ENCODE measurements at places on chromosomes 13 and 19.

DNA sequence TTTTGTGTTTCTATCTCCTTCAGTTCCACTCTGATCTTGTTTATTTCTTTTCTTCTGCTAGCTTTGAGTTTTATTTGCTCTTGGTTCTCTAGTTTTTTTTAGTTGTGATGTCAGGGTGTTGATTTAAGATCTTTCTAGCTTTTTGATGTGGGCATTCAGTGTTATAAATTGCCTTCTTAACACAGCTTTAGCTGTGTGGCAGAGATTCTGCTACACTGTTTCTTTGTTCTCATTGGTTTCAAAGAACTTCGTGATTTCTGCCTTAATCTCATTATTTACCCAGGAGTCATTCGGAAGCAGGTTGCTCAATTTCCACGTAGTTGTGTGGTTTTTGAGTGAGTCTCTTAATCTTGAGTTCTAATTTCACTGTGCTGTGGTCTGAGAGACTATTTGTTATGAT lies 251.7 kb upstream of the HTR2A start:
- no peak for DNase-seq

- DNase-seq: no peak
Measured at GRCh38 chr13:68923995-68924394, 1183.6 kb upstream of the ATXN8OS start.

DNA sequence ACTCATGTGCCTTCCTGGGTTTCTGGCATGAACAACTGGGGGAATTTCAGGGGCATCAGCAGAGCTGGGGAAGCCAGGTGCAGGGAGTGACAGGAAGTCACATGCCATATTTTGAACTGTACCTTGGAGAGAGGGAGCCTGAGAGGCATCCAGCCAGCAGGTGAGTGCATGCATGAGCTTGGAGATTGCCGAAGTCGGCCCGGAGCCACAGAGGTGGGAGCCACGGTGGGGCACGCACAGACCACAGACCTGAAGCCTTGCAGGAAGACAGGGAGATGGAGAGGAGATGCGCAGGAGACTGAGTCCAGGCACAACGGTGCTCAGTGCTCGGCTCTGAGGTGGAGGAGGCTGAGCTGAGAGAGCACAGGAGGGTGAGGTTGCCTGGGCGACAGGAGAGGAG lies 55.1 kb downstream of the CDADC1 start:
- no peak for DNase-seq

DNA sequence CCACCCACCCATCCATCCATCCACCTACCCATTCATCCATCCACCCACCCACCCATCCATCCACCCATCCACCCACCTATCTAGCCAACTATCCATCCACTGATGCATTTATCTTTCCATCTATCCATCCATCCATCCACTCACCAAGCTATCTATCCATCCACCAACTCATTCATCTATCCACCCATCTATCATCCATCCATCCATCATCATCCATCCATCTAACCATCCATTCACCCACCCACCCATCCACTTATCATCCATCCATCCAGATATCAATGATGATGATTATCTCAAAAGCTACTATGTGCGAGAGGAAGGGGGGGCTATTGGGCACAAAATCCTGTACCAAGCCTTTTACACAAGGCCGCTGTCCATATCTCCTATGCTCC lies 5.5 kb downstream of the YIF1B start:
- DNase-seq: no peak

DNA sequence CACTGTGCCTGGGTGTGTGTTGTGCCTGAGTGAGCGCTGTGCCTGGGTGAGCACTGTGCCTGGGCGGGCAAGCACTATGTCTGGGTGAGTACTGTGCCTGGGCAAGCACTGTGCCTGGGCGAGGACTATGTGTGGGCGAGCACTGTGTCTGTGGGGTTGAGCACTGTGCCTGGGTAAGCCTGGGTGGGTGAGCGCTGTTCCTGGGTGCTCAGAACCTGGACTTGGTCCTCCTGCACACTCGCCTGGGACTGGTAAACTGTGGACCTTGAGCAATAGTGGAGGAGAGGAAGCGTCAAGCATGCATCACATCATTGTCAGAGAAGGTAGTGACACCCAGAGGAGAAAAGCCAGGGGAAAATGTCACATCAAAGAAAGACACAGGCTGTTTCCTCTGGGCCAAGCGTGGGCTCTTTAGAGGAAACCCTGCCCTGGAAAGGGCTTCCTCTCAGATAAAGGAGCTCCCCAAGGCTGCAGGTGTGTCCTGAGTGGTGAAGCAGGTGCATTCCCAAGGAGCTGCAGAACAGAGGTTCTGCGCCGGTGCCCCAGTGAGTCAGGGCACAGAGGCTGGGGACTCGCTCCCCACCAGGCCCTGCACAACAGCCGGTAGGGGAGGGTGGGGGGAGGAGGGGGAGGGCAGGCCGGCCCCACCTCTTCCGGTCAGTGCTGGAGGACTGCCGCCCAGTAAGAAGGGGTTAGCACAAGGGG lies 141.2 kb downstream of the TEX29 start:
- no peak for DNase-seq

- DNase-seq: no peak
Measured at GRCh38 chr13:77377016-77377415, 50.1 kb upstream of the MYCBP2 start.

DNA sequence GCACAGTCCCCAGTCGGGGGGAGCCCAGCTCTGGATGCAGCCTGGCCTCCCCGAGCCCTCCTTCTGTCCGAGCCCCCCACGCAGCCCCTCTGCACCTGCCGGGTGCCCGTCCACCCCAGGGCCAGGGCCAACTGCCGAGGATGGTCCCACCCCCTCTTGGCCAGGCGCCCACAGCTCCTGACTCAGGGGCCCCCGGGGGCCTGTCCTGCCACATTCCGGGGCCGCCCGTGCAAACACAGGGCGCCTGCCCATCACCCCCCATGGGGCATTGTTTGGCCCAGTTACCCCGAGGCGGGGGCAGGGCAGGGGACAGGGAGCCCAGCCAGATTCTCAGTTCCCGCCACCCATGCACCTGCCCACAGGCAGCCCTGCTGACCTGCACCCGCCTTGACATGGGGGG lies 5.3 kb upstream of the TCF3 start:
- no peak for DNase-seq

GRCh38 chr19:9362905-9363304 lies at the start of gene ZNF177:
Gene ZNF177 (plus strand): TSS chr19:9363013. CDS start chr19:9378312, 15,299 bp downstream.
- DNase-seq: no peak

DNA sequence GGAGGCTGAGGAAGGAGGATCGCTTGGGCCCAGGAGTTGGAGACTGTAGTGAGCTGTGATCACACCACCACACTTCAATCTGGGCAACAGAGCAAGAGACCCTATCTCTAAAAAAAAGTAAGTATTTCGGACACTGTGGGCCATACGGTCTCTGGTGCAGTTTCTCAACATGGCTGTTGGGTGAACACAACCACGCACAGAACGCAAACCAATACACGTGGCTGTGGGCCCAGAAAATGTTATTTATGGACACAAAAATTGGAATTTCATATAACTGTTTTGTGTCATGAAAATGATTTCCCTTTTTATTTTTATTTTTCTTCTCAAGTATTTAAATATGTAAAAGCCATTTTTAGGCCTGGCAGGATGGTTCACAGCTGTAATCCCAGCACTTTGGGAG lies 19.5 kb downstream of the LDLR start:
- no peak for DNase-seq

DNA sequence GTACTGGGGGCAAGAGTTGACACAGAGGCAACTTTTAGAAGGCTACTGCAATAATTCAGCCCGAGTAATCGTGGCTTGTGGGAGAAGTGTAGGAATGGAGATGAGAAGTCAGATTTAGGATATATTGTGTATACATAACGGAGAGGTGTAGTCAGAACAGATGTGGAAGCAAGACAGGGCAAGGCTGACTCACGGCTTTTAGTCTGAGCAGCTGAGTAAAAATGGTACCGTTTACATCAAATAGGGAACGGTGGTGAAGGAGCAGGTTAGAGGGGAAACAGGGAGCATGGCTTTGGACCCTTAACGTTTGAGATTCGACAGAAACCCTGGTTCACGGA lies 796 bp upstream of the LSM14A start:
- DNase-seq: no peak

DNA sequence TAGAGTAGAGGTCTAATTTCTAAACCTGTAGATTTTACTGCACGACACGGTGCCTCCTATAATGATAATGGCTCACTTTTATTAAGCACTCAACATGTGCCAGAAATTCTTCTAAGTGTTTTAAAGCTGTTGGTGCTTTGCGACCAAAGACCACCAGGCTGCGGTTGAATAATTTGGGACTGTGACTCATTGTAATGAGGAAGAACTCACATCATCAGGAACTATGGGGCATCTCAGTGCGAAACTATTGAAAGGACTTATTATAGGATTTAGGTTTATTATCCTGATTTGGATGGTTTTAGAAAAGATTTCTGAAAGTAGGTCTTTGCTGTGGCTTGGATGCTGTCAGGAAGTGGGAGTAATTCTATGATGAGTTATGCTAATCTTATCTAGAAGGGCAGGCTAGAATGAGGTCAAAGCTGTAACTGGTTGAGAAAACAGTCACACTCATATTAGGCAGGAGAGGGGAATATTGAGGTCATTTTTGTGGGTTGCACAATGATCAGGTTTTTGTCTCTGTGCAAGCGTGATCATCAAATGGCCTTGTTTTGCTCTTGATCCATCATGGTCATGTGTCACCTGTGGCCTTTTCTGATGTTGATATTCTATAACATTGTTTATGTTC lies 266.8 kb downstream of the PCDH20 start:
- DNase-seq: no peak

DNA sequence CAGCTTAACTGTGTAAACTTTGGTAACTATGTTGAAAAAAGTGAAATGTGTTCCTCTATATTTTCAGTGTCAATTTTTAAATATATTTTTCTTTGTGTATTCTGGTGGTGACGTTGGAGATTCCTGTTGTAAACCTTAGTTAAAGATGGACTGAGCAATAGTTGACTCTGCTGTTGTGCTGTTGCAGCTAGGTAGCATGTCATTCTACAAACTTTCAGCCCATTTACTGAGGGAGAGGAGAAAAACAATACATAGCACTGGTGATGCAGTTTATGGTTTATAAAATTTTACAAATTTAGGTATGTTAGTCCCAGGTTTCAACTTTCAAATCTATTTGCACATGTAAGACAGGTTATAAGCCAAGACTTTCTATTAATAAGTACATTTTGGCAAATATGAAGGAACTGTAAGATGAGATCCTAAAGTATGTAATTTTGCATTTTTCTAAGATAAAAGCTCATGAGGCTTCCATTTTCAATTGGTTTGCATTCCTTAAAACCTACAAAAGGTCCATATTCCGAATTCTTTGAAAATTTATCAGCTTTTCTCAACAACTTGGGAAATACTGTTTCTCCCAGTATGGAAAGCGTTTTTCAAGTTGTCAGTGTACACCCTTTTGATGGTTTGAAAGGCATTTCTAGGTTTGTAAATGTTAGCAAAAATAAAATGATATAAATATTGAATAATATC lies 1.5 kb downstream of the NDFIP2 start:
- no peak for DNase-seq

DNA sequence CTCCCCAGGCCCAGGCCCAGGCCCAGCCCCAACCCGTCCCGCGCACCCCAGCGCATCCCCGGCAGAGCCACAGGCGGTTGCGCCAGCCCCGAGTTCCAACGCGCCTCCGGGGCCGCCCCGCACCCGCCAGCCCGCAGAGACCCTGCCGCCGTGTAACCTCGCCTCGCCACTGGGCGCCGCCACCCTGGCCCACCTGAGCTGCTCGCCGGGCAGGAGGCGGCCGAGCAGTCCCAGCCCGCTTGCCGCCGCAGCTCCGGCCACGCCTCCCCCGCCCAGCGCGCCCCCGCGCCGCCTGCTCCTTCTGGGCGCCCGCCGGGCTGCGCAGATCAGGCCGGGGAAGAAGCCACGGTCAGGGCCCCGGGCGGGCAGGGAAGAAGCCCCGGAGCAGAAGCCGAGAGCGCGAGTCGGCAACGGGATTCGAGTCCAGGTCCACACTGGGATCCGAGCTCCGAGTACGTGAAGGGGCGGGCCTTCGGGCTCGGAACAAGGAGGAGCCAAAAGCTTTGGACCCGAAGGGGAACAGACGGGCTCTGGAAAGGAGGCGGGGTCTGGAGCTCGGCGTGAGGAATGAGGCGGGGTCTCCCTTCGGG lies at the start of gene MBOAT7:
TSS of gene MBOAT7 (minus strand) at position 436 of the 590 bp plus-strand sequence. CDS start 1,072 bp downstream, outside the sequence.
- DNase-seq: no peak

DNA sequence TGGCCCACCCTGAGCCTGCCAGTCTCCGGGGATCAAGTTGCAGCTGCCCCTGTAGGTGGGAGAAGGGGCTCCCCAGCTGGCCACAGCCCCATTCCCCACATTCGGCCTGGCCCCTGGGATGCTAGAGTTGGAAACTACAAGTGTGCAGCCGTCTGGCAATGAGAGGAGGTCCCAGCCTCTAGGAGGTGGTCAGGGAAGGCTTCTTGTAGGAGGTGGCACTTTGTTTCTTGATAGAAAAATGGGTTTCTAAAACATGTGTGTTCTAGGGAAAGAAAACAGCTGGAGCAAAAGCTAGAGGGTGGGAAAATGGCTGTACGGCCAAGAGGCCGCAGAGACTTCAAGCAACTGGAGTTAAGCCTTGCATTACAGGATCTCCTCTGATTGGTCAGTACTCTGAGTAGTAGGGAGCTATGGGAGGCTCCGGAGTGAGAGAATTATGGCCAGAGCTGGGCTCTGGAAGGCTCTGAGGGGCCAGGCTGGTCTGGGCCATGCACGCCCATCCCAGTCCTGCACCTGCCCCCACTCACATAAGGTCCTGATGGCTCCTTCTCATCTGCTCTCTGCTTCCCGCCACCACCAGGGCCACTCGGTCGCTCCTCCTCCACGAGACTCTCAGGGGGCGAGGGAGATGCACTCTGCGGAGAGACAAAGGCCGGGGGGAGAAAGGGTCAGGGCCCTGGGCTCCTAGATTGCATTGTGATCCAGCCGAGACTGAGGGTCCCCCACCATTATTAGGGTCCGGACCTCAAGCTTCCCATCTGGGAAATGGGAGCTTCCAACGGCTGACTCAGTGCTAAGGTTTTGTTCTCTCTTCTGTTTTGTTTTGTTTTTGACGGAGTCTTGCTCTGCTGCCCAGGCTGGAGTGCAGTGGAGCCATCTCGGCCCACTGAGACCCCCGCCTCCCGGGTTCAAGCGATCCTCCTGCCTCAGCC lies 13.7 kb downstream of the TLE2 start:
- DNase-seq: no peak

Data from activated T-cell treated with anti-CD3 and anti-CD28 coated beads for 1 hour (primary cell).